ENCODE measurements at places on chromosomes 1 and 21. TPM values are rescaled to one million over a fixed set of nuclear protein-coding genes. Genes with fewer than 3 reads are reported as not detected.
A peak's percentile ranks its signal among the peaks of the same experiment; 100 is the strongest.

DNA sequence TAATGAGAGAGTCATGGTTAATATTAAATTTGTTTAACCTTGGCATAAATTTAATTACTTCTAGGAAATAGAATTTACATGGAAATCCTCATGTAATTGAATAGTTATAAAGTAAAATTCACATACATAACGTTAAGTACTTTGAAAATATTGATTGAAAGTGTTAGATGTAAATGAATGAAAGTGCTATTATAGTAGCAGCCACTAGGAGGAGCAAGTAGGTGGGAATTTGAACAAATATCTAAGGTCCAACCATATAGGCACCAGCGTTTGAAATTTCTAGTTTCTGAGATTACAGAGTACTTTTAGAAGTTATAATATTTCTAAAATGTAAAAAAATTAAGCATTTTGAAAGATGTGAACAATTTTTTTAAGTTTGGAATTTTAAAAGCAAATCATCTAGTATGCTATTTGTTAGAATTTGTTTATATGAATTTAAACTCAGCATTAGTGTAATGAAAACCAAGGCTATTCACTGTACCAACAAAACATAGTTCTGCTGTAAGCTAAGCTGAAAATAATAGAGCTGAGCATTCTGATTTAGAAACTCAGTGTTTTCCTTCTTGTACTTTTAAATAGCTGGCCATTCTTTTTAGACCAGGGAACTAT is 3.3 kb downstream of the B3GALT2 start:
- DNase-seq, result no peak
- no peak overlapping the region for H3K4me3 ChIP-seq
- H3K27me3 ChIP-seq, result no peaks in the 10 kb centered on the region
- no peaks in the 10 kb centered on the region for H3K4me1 ChIP-seq
- H3K36me3 ChIP-seq, result no peaks in the 10 kb centered on the region
- H3K27ac ChIP-seq, result no peak overlapping the region

DNA sequence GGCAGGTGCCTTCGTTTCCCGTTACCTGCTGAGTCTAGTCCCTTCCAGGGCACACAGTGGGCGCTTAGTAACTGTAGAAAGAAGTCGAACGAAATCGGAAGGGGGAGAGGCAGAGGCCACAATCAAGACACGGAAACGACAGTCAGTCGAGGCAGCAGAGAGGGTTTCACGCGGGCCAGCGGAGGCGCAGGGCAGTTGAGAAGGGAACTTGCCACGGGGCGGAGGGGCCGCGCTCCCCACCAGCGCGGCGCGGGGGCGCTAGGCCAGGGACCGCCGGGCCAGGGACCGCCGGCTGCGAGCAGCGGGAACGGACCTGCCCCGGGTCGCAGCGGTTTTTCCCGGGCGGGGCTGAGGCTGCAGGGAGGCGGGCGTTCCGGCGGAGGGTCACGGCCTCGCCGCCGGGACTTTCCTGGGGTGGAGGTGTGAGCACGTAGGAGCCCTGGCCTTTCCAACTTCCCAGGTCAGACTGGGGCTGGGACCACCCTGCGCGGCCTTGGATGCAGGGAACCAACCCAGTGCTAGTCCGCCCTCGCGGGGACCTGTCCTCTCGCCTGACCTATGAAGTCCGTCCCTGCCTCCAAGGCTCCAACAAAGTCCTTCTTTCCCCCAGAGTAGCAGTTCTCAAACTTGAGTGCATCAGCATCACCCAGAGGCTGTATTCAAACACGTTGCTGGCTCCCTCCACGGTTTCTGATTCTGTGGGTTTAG is 150.1 kb upstream of the FGGY start:
- H3K27me3 ChIP-seq, result no peaks in the 10 kb centered on the region
- no peaks in the 10 kb centered on the region for H3K36me3 ChIP-seq
- peak; percentile 53 for DNase-seq
- H3K27ac ChIP-seq, result no peak overlapping the region
- peaks cover 4% of the 10 kb centered on the region for H3K4me1 ChIP-seq

CEP170 gene
- 54.5 TPM for total RNA-seq

CAPN9 gene
- 0.28 TPM for total RNA-seq

PTGFRN gene
- total RNA-seq, result 87.6 TPM

MYOC gene
- total RNA-seq, result 1.1 TPM

DNA sequence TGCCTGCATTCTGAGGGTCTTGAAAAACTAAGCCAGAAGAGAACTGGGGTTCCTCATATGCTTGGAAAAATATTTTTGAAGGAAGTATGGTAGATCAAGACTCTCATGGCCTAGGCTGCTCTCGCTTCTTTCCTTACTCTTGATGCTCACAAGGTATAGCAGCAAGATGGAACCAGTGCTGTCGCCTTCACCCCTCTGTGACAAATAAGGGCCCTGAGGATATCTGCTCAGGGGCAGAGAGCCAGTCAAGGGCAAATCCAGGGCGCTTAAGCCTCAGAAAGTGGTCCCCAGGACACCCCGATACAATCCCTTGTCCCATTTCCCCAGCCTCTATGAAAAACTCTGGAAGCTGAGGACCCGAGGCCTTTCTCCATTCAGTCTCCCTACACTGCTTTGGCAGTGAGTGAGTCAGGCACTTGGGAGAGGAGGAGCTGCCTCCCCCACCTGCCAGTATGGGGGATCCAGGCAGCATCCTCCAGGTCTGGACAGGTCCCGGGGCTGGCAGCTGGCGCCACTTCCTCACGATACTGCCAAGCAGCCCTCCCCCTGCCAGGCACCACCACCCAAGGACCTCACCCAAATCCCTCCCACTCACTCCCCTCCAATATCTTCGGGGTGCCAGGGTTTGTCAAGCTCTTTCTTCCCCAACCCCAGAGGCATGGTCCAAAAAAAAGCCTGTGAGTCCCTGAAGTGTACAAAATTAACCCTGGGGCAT is 1.3 kb downstream of the IGSF9 start:
- no peaks in the 10 kb centered on the region for H3K4me1 ChIP-seq
- H3K27ac ChIP-seq, result no peak overlapping the region
- DNase-seq, result no peak
- H3K27me3 ChIP-seq, result no peaks in the 10 kb centered on the region

GPX7 gene
- 10.3 TPM for total RNA-seq

- H3K27ac ChIP-seq, result no peak overlapping the region
- no peak overlapping the region for H3K4me3 ChIP-seq
- H3K36me3 ChIP-seq, result no peaks in the 10 kb centered on the region
- peaks cover 6% of the 10 kb centered on the region for H3K27me3 ChIP-seq
- no peaks in the 10 kb centered on the region for H3K4me1 ChIP-seq
Observed at GRCh38 chr1:1245178-1245816, 1.2 kb downstream of the C1QTNF12 start.

S100A7A gene
- not detected for total RNA-seq

- peak overlapping the region; percentile 94 for H3K27ac ChIP-seq
- H3K4me3 ChIP-seq, result peak overlapping the region; percentile 39
- peaks cover 14% of the 10 kb centered on the region for H3K4me1 ChIP-seq
- peak; percentile 95 for DNase-seq
- no peaks in the 10 kb centered on the region for H3K36me3 ChIP-seq
- no peaks in the 10 kb centered on the region for H3K27me3 ChIP-seq
Observed at GRCh38 chr1:156892190-156893047, 1.1 kb upstream of the PEAR1 start.

DNA sequence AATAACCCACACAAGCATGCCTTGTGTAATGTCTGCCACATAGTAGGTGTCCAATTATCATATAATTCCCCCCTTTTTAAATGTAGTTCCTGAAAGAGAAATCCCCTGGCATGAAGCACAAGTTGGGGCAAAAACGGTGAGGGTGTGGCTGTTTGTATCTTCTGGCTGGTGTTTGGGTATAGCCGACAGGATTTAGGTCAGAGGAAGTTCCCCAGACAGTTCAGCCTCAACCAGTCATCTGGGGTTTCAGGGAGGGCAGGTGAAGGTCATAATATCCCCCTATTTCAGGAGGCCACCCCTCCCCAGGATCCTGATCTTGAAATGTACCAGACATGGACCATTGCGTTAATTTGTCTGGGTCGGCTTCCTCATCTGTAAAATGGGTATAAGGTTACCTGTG is 29.1 kb upstream of the JUN start:
- no peak for DNase-seq
- H3K4me3 ChIP-seq, result no peak overlapping the region
- H3K27ac ChIP-seq, result no peak overlapping the region
- H3K4me1 ChIP-seq, result peaks cover 9% of the 10 kb centered on the region

FMO2 gene
- 11.3 TPM for total RNA-seq

- no peaks in the 10 kb centered on the region for H3K27me3 ChIP-seq
- H3K4me3 ChIP-seq, result no peak overlapping the region
- no peaks in the 10 kb centered on the region for H3K4me1 ChIP-seq
- DNase-seq, result no peak
Observed at GRCh38 chr21:44043613-44044012, 31.5 kb downstream of the TRAPPC10 start.

- H3K27me3 ChIP-seq, result no peaks in the 10 kb centered on the region
- H3K4me1 ChIP-seq, result no peaks in the 10 kb centered on the region
- H3K4me3 ChIP-seq, result no peak overlapping the region
- H3K36me3 ChIP-seq, result no peaks in the 10 kb centered on the region
- H3K27ac ChIP-seq, result no peak overlapping the region
- DNase-seq, result no peak
Observed at GRCh38 chr1:9080705-9081291, 11.4 kb upstream of the SLC2A5 start.

GRCh38 chr1:46960250-46960649 is 19.0 kb upstream of the CYP4A11 start:
- H3K4me1 ChIP-seq, result no peaks in the 10 kb centered on the region
- no peak overlapping the region for H3K27ac ChIP-seq
- no peaks in the 10 kb centered on the region for H3K27me3 ChIP-seq
- no peaks in the 10 kb centered on the region for H3K36me3 ChIP-seq
- DNase-seq, result no peak

DNA sequence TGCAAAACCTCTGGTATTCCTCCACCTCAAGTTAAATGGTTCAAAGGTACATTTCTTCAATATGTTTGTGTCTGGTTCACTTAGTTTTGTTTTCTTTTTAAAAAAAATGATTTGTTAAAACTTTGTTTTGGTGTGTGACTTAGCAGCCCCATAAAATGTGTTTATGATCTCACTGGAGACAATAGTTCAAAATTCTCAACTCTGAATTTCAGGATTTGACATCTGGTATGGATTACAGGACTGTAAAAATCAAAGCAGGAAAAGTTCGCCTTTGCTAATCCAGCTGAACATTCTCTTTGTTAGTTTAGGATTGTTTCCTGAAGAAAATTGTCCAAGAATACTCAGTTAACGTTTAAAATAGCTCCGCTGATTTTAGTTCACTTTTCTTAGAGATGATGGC is 231.7 kb downstream of the HMCN1 start:
- H3K36me3 ChIP-seq, result no peaks in the 10 kb centered on the region
- no peaks in the 10 kb centered on the region for H3K27me3 ChIP-seq
- H3K4me3 ChIP-seq, result no peak overlapping the region

LRRN2 gene
- total RNA-seq, result 0.72 TPM

MIGA1 gene
- 24.0 TPM for total RNA-seq

GRCh38 chr1:220527908-220528678 is at the start of gene MARK1:
Gene MARK1, plus strand, starts transcription at chr1:220528136. Its CDS starts 687 bp downstream, at chr1:220528823.
- peak within 1 kb of the TSS; percentile 55 for H3K4me3 ChIP-seq
- H3K27me3 ChIP-seq, result no peaks in the 10 kb centered on the region
- H3K27ac ChIP-seq, result peak within 1 kb of the TSS; percentile 31
- peak; percentile 35 for DNase-seq

- no peaks in the 10 kb centered on the region for H3K27me3 ChIP-seq
- H3K36me3 ChIP-seq, result no peaks in the 10 kb centered on the region
- H3K4me3 ChIP-seq, result no peak overlapping the region
- H3K27ac ChIP-seq, result no peak overlapping the region
Observed at GRCh38 chr1:238783633-238784032, 602.7 kb upstream of the CHRM3 start.

GBP7 gene
- not detected for total RNA-seq

DNA sequence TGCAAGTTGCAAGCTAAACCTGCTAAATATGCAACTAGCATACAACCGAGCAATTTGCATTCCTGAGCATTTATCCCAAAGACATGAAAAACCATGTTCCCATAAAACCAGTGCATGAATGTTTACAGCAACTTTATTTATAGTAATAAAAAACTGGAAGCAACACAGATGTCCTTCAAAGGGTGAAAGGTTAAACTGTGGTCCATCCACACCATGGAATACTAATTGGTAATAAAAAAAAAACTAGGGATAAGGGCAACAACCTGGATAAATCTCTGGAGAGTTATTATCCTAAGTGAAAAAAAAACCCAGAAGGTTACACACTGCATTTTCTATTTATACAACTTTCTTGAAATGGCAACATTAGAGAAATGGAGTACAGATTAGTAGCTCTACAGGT is 474.1 kb downstream of the SMYD3 start:
- H3K4me1 ChIP-seq, result peaks cover 4% of the 10 kb centered on the region
- DNase-seq, result no peak
- no peak overlapping the region for H3K27ac ChIP-seq
- no peaks in the 10 kb centered on the region for H3K27me3 ChIP-seq

- peak overlapping the region; percentile 61 for H3K4me3 ChIP-seq
- DNase-seq, result peak; percentile 43
- H3K27ac ChIP-seq, result no peak overlapping the region
Observed at GRCh38 chr1:41362749-41363590, 1.7 kb downstream of the FOXO6 start.

DNA sequence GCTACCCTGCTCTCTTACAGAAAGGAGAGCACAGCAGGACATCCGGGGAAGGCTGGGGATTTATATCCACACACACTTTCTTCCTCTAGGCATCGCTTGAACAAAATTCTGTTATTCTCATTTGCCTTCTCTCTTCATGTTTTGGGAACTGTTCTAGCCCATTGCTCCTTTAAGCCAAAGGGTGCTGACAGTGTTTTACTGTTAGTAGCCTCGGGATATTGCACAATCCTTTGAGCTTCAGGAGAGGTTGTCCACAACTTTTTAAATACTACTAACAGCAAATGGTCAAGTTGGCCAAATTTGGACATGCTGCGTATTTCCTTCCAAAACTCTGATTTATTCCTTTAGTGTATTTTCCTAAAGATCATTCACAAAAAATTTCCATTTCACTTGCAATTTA is 579.2 kb upstream of the RGS18 start:
- H3K27me3 ChIP-seq, result no peaks in the 10 kb centered on the region
- no peak for DNase-seq
- H3K27ac ChIP-seq, result no peak overlapping the region
- no peak overlapping the region for H3K4me3 ChIP-seq

DNA sequence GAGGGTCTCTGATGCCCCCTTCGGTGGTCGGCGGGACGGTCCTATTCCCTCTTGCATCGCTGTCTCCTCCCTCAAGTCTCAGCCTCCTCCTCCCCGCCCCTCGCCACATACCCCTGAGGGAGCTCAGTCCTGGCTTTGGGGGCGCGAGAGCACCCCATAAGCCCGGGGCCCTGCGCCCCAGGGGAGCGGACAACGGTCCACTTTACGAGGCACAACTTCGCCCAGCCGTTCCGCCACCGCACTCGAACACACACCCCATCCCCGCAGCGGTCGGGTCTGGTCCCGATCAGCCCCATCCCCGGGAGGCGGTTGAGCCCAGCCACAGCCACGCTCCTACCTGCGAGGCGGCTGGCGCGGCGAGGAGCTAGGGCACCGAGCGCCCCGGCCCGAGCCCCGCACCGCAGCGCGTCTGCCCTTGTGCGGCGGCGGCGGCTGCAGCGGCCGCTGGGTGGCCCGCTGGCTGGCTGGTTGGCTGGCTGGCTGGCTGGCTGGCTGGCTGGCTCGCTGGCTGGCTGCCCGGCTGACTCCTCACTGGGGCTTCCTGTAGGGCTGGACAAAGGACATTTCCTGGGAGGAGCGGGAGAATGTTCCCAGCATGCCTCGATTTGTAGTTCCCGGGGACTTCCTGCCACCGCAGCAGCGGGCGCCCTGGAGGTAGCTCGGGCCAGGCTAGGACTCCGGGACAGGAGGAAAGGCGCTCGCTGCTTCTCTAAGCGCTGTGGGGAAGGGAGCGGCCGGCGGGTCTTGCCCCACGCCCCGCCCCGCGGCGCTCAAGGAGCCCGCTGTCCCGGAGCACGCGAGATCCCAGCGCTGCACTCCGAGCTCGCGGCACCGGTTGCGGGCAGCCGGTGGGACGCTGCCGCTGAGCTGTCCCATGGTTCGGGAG is at the start of gene ZNF697:
Gene ZNF697 (minus strand): TSS at position 533 of the 886 bp plus-strand sequence. CDS start 22,166 bp downstream, outside the sequence.
- H3K36me3 ChIP-seq, result no peaks in the 10 kb centered on the region
- peak; percentile 97 for DNase-seq
- no peaks in the 10 kb centered on the region for H3K27me3 ChIP-seq
- H3K27ac ChIP-seq, result peak within 1 kb of the TSS; percentile 73
- H3K4me1 ChIP-seq, result peaks cover 8% of the 10 kb centered on the region

Data from ovary (tissue), 10 donors.